ENCODE measurements at places on chromosomes 7 and 10.

GRCh38 chr7:86949779-86950260 lies 109.6 kb downstream of the ELAPOR2 start:
- no peak for DNase-seq

DNA sequence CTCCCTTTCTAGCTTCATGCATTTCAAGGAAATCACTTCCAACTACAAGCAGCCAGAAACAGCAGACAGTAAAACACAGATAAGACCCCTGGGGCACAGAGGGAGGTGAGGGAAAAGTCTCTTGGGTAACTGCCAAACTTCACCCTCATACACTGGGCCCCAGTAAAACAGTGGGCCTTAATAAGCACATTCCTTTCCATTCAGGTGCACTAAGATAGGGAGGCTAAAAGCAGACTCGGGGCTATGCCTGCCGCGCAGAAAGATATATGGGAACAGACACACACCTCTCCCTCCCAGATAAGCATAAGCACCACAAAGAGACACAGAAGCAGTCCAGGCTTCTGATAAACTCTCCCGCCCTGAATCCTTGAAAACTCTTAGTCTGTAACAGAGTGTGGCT lies 117.0 kb downstream of the TYW1B start:
- DNase-seq, result no peak

DNA sequence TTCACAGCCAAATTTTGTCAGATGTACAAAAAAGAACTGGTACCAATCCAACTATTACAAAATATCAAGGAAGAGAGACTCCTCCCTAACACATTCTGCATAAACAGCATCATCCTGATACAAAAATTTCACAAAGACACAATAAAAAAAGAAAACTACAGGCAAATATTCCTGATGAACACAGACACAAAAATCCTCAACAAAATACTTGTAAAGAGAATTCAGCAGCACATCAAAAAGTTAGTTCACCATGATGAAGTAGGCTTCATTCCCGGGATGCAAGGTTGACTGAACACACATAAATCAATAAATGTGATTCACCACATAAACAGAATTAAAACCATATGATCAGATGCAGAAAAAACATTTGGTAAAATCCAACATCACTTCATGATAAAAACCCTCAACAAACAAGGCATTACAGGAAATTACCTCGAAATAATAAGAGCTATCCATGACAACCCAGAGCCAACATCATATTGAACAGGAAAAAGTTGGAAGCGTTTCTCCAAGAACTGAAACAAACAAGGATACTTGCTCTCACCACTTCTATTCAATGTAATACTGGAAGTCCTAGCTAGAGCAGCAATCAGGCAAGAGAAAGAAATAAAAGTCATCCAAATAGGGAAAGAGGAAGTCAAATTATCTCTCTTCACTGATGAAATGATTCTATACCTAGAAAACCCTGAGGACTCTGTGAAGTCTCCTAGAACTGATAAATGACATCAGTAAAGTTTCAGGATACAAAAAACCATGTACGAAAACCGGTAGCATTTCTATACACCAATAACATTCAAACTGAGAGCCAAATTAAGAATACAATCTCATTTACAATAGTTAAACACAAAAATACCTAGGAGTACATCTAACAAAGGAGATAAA lies 223.1 kb downstream of the REEP3 start:
- no peak for DNase-seq

- no peak for DNase-seq
Measured at GRCh38 chr7:54722026-54722425, 37.0 kb downstream of the SEC61G start.

DNA sequence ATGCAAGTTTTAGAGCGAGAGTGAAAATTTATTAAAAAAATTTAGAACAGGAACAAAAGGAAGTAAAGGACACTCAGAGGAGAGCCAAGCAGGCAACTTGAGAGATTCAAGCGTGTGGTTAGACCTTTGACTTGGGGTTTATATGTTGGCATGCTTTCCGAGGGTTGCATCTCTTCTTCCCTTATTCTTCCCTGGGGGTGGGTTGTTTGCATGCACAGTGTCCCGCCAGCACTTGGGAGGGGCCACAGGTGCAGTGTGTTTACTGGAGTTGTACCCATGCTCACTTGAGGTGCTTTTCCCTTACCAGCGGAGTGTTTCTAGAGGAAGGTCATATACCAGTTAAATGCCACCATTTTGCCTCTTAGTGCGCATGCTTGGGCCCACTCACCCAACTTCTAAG lies 96.3 kb downstream of the CHN2 start:
- no peak for DNase-seq

GRCh38 chr7:37471619-37472018 lies 23.0 kb upstream of the ELMO1 start:
- no peak for DNase-seq

- DNase-seq, result no peak
Measured at GRCh38 chr7:47906883-47907282, 41.4 kb downstream of the PKD1L1 start.

DNA sequence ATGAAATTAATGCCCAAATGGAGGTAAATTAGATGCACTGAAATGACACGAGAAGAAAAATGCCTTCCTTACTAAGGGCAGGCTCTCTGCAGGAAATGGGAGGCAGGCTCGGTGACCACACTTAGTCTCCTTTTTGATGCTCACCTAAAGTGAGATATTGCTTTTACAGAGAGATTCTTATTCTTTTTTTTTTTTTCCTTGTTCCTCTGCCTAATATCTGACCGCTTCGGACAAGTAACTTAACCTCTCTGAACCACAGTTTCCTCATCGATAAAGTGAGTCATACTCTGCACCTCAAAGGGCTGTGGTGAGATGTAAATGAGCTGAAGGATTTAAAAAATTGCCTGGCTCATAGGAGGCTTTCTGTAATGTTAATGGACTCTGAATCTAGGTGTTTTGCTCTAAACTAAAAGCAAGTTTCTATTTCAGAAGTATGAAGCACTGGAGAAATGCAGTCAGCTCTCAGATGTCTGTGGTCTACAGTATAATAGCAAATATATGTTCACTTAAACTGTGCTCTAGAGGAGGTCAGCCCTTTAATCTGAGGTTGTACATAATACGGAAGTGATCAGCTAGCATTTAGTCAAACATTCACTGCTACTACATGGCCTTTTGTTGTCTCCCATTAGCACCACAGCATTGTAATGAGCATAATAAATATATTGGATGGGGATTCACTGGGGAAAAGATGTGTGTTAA lies 23.2 kb downstream of the NKX2-3 start:
- DNase-seq, result no peak

GRCh38 chr7:17671956-17672355 lies 268.3 kb downstream of the SNX13 start:
- no peak for DNase-seq

- no peak for DNase-seq
Measured at GRCh38 chr10:76130892-76131291, 699.5 kb downstream of the LRMDA start.

- no peak for DNase-seq
Measured at GRCh38 chr10:71972746-71973695, 8.8 kb downstream of the CHST3 start.
